ENCODE measurements at places on chromosomes 2 and 18.

GRCh38 chr2:97645112-97645694 is 659 bp upstream of the COX5B start:
- peak; percentile 86 for DNase-seq

DNA sequence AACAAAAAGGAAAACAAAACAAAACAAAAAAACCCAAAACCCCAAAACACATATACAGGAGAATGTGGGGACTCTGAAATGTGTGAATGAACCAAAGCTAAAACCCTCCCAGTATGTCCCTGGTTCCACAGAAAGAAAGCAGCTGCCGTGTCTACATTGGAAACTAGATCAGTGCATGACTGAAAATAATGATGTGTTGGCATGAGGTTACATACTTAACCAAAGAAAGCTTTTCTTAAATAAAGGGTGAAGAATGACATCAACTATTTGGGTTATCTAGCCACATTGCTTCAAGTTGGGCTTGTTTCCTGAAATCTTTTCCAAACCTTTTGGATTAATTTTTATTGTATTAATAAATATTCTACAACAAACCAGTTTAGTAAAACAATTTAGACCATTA is 91.9 kb upstream of the FN1 start:
- no peak for DNase-seq

- no peak for DNase-seq
These were observed 27.2 kb downstream of the PPP3R1 start for GRCh38 chr2:68225119-68225632.

DNA sequence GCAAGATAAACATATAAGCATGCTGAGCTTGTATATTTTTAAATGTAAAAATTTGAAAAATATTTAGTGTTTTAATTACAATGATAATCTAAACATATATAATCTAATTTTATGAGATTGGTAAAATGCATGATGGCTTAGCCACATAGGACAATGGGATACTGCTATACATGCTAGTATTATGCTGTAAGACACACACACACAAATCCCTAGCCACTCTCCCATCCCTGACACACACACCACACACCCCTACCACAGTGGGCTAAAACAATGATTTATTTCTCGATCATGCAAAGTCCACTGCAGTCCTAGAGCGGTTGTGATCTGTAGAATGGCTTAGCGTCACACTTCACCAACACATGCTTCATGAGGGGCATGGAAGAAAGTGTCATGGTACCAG is 36.3 kb upstream of the AP1S3 start:
- no peak for DNase-seq

DNA sequence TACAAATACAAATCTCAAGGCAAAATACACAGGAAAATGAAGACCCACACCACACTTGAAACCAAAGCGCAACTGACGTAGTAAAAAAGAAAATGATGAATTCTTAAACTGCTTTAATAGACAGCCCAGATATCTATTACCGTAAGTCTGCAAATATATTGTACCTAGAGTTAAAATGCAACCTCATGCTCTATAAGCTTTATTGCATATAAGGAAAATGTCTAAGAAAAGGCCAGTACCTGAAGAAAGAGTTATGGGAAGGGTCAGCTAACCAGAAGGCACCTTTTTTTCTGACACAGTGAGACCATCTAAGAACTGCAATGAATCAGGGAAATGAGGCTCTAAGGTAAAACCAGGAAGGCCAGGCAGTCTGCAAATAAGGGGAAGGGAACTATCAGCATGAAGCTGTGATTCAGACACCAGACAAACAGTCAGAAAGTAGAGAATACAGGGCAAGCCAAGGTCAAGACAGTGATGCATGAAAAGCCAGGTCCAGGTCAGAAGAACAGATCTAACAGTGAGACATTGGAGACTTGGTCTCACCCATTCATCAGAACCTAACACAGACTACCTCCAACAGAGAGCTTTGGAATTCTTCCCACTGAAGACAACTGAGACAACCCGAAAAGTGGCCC is 46.9 kb downstream of the PDE11A start:
- no peak for DNase-seq

DNA sequence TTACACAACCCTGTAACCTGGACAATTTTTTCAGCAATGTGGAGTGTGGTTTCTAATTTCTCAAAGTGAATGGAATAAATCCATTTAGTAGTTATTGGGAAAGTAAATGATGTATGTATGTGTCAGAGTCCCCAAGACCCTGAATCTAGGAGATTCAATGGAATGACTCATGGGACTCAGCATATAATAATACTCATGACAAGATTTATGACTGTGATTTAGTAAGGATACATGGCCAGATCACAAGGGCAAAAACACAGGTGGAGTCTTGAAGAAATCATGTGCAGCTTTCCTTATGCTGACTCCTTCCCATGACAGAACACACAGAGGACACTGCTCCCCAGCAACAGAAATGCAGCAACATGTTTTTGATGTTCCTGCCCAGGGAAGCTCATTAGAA is 1877.7 kb upstream of the LRRTM1 start:
- no peak for DNase-seq

- peak; percentile 83 for DNase-seq
These were observed 580 bp downstream of the NEDD4L start for GRCh38 chr18:58044370-58045241.

DNA sequence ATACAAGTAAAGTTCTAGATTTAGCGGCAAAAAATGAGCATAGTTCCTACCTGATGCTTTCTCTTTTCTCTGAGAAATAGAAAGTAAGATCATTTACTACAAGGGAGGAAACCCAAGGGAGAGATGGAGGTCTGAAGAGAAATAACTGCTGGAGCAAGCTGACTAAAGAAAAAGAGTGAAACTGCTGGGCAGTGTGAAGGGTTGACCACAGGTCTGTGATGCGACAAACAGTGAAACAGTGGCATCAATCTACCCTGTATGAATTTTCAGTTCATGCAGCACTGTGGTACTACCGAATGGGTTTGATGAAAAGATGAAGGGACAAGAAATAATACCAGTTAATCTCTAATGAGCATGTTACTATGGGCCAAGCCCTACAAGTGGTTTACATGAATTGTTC is 52.2 kb downstream of the CUL3 start:
- no peak for DNase-seq

GRCh38 chr2:23666980-23667357 is 260.0 kb downstream of the ATAD2B start:
- no peak for DNase-seq

GRCh38 chr2:20737505-20737904 is 70.6 kb downstream of the GDF7 start:
- no peak for DNase-seq

GRCh38 chr2:44708661-44709000 is 232.9 kb upstream of the SIX3 start:
- no peak for DNase-seq

DNA sequence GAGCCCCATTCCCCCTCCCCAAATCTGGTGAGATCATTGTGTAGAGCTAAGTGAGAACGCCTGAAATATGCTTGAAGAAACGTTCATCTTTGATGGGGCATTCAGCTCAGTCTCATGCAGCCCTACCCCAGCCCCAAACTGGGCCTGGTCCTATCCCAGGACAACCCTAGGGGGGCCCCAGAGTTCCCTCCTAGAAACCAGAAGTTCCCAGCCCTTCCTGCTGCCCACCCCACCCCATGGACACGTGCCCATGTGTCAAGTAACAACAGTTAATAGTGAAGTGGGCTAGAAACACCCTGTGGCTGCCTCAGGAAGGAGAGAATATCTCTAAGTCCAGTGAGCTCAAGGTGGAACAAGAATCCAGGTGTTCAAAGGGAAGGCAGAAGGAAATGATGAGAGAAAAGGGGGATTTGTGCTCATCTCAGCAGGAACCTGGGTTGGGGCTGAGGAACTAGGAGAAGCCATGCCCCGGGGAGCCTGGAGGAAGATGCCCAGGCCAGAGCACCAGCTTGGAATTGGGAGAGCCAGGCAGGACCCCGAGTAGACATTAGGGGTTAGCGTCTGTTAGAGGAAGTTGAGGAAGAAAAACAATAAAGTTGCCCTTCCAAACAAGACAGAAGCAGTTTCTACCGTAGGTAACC is 20.1 kb upstream of the SLC20A1 start:
- peak; percentile 27 for DNase-seq

- no peak for DNase-seq
These were observed 21.8 kb downstream of the CFLAR start for GRCh38 chr2:201137505-201138400.

- no peak for DNase-seq
These were observed 118.5 kb downstream of the NRP2 start for GRCh38 chr2:205800773-205801172.

DNA sequence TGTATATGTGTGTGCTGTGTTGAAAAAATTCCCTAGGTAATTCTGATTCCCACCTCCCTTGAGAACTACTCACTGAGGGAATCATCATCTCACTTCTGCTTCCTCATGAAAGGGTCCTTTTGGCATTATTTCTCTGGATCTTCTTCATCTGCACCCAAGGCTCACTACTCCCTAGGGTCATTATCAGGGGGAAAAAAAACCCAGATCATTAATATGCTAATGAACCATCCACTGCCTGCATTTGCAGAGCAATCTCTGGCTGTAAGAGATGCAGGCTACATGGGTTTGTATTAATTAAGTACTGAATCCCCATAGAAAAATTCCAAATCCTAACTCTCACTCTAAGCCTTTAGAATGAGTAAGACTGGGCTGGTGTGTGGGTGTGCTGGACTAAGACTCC is 68.0 kb upstream of the IGFBP5 start:
- no peak for DNase-seq

- DNase-seq: no peak
These were observed 5.3 kb upstream of the CTIF start for GRCh38 chr18:48533340-48534070.

- no peak for DNase-seq
These were observed 318.5 kb downstream of the HRH4 start for GRCh38 chr18:24778810-24779418.

GRCh38 chr2:1714291-1715064 is 29.8 kb downstream of the PXDN start:
- no peak for DNase-seq

DNA sequence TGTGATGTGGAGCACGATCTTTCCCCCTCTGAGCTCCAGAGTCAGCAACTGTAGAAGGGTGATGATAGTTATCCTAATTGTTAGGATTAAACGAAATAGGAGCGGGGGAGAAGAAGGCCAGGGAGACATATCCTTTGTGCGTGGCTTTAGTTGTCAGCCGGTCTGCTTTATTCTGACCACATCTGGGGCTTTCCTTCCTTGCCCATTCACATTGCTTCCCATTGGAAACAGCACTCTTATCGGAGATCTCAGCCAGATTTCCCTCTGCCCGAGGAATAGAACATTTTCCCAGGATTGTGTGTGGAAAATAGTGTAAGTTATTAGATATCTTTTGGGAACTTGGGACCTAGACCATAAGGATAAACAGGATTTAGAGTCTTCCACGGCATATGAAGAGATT is 1.5 kb downstream of the RALB start:
- DNase-seq: no peak

DNA sequence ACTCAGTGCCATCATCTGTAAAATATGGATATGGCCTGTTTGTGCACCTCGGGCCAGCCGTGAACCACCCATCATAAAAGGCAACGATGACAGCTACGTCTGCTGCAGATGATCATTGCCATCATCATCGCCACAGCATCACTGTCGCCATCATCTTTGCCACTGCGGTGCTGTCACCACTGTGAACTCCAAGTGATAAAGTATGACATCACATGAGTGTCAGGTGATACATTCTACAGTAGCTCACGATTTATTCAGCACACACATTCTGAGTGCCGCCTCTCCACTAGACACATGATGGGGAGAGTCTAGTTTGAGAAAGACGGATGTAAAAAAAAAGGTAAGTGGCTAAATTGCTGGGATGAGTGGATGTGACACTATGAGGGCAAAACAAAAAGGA is 755.4 kb upstream of the RAB6C start:
- no peak for DNase-seq

GRCh38 chr2:235689427-235689853 is 195.6 kb downstream of the AGAP1 start:
- no peak for DNase-seq

DNA sequence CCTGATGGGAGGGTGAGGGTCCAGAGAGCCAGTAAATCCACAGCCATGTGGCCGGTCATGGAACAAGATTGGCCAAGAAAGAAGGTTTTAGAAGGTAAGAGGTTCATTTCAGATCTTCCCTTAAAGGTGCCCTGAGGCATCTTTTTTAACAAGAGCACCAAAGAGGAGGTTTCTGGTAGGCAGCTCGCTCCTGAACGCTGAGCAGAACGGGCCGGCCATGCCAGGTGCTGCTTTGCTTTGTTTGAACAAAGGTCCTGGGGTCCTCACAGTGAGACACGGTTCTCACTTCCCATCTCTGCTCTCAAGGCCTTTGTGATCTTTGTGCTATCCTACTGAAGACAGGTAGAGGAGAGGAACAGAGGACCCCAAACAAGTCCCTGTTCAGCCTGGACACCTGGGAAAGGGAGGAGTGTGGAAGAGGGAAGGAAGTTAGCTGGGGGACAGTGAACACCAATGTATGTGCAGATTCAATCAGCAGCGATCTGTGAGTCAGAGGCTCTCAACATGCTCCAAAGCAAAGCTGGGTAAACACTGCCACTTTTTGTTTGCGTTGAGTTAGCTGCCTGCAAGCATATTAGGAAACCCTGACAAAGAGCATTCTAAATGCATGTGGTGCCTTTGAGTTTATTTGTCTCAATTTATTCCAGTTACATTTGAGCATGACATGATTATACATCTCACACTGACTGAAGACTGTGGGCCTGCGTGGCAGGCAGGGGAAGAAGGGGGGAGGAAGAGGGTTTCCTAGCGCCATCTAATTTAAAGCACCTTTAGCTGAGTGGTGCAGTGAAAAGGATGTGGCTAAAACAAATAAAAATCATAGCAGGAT is 102.4 kb downstream of the ASB1 start:
- no peak for DNase-seq

DNA sequence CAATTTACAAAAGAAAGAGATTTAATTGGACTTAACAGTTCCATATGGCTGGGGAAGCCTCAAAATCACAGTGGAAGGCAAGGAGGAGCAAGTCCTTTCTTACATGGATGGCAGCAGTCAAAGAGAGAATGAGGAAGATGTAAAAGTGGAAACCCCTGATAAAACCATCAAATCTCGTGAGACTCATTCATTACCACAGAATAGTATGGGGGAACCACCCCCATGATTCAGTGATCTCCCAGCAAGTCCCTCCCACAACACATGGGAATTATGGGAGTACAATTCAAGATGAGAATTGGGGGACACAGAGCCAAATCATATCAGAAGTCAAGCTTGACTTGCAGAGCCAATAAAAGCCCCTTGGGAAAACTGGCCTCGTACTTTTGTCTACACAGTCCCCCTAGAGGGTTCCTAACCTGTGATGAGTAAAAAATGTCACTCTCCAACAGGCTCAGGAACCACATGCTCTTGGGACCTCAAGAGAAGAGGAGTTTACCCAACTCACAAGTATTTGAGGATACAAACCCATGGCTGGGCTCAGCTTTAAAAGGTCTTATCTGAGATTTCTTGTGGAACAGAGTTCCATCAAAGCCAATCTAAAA is 11.2 kb upstream of the INPP4A start:
- DNase-seq: no peak

DNA sequence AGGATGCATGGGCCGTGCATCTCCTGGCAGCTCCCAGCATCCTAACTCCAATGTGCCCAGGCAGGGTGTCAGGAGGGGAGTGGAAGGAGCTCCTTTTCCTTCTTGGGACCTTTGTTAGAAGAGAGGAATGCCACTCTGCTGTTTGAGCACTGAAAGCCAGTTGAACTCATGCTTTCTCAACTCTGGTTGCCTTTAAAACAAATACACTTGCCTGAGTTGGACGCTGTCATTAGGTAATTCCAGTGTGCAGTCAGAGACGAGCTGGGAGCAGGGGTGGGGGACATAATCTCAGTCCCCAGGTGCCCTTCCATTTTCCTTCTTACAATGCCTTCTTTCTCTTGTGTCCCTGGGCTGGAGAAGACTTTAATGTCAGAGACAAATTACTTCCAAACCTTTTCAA is 44.4 kb upstream of the IL1R2 start:
- no peak for DNase-seq
